ENCODE measurements at places on chromosomes 12 and 14.

DNA sequence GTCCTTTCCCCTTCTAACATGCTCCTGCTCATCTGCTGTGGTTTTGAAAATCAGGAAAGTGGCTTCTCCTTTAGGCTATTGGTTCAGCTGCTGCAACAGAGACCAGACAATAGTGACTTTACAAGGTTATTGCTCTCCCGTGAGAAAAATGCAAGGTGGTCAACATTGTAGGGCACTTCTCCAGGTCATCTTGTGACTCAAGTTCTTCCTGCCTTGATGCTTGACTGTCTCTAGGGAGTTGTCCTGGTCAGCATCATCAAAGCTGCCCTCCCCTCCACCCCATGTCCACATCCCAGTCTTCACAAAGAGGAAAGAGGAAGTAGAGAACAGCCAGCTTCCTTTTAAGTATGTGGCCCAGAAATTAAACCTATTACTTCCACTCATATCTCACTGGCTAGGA is 3.9 kb upstream of the TMEM63C start:
- no peak for DNase-seq

- no peak for DNase-seq
These were observed 2.6 kb upstream of the DNAAF2 start for GRCh38 chr14:49637534-49638078.

DNA sequence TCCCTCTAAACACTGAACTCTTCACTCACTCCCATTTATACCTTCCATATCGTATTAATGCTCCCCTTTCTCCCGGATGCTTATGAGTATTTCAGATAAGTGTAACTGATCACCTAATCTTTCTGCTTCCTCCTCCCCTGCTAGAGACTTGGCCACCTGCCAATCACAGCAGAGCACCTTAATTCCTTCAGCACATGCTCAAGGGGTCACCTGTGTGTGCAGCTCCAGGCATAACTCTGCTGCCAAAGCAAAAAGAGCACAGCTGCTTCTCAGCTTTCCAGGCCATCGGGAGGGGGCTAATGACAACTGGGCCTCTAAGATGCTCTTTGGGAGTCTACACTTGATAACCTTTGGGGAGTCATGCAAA is 106.9 kb upstream of the DYRK2 start:
- DNase-seq: no peak

GRCh38 chr14:21090194-21090939 is 8.1 kb downstream of the ZNF219 start:
- no peak for DNase-seq

All from NCI-H187 (cell line).